Fibroblast of skin of left quadriceps (primary cell): ENCODE measurements at places on chromosomes 4 and X.

GRCh38 chr4:150982557-150983233, 32.4 kb downstream of the LRBA start:
- no peak for DNase-seq

DNA sequence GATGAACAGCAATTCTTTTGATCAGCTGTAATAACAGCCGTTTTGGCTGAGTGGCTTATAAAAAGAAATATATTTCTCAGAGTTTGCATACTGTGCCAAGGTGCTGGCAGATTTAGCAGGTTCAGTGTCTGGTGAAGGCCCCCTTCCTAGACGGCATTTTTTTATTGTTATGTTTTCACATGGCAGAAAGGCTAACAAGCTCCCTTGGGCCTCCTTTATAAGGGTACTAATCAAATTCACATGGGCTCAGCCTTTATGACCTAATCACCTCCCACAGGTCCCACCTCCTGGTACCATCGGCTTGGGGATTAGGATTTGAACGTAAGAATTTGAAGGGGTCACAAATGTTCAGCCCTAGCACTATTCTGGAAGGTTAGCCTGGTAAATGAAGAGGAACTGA, 431.9 kb downstream of the SPOCK3 start:
- no peak for DNase-seq

GRCh38 chrX:42752730-42753129, 25.2 kb downstream of the PPP1R2C start:
- no peak for DNase-seq

DNA sequence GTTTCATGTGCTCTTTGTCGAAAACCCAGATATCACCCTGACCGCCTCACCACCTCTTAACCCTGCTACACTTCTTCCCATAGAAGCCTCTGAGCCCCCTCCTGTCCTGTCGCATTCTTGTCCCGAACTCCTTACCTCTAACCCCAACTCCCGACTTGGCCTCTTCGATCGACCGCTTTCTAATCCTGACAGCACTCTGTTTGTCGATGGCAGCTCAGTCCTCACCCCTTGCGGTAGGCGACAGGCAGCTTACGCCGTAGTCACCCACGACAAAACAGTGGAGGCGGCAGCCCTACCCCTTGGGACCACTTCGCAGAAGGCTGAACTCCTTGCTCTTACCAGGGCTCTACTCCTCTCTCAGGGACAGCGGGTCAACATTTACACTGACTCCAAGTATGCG, 961.7 kb downstream of the RPA4 start:
- no peak for DNase-seq

DNA sequence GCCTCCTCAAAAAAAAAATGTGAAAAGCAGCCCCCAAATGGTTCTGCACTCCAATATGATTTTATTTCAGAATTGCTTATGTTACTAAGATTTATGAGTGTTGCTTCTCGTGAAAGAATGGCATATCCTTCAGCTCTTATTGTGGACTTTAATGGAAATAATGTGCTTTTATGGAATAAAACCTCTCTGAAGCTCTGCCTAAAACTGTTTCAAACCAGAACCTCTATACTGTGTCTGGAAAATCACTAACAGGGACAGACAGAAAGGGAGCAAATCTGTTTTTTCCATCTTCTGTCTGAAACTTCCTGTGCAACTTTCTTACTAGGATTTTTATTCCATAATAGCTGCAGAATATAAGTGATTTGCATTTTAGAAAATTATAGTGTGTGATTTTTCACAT, 493.1 kb downstream of the ANKRD50 start:
- DNase-seq: no peak

DNA sequence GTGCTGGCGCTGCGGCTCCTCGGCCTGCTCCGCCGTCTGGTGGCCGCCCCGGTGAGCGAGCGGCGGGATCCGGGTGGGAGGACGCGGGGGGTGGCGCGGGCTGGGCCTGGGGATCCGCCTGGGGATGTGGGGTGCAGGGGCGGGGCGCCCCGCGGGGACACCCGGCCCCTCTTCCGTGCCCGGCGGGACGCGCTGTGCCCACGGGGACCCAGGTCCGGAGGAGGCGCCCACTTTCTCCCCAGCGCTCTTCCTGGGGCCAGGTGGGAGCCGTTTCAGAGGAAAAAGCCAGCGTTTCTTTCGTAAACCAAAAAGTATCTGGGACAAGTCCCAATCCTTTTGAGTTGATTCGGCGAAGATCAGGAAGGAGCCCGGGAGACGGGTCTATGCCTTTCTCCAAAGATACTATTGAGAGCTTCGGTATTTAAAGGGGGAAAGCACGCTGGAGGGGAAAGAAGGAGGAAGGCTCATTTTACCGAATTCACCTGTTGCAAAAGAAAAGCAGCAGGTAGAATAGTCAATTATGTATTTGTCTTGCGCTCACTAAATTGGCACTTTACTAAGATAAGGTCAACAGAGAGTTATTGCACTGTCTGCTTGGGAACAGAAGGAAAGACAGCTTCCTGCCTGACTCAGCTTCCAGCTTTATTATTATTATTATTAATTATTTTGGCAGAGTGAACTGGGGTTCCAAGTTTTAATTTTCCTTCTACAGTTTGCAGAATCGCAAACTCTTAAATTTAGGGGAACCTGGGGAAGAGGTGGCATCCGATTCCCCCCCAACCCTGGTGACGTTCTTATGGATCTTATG, 81.5 kb upstream of the CD99 start:
- DNase-seq: no peak

GRCh38 chr4:121018543-121018942, 53.8 kb downstream of the NDNF start:
- DNase-seq: no peak

DNA sequence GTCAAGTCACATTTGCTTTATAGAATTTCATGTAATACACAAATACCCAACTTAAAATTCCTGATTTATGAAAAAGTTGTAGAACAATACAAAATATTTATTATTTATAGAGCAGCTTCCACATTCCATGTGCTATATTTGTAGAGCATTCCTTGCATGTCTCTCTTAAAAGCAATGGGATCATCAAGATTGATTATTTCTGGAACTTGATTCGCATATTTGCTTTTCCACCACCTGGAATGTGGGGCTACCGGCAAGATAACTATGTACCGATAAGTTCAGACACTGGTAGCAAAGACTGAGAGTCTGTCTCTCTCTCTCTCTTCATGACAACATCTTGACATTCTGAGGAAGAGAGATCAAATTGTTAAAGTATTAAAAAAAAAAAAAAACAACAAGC, 59.3 kb downstream of the MAPK10 start:
- DNase-seq: no peak

DNA sequence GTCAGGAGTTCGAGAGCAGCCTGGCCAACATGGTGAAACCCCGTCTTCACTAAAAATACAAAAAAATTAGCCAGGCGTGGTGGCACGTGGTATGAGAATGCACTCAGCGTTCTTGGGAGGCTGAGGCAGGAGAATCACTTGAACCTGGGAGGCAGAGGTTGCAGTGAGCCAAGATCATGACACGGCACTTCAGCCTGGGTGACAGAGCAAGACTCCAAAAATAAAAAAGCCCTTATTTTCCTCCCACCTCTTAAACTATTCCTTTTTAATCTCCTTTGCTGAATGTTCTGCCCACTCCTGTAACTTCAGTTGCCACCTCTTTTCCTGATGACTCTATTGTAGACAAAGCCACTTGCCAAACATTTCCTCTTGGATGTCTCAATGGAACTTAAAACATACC, 72.6 kb downstream of the TAF1 start:
- DNase-seq: no peak

GRCh38 chr4:41379230-41379629, 122.5 kb downstream of the UCHL1 start:
- no peak for DNase-seq

GRCh38 chr4:932713-933070, 432 bp downstream of the TMEM175 start:
- no peak for DNase-seq
